ENCODE measurements at places on chromosomes 4 and X.

DNA sequence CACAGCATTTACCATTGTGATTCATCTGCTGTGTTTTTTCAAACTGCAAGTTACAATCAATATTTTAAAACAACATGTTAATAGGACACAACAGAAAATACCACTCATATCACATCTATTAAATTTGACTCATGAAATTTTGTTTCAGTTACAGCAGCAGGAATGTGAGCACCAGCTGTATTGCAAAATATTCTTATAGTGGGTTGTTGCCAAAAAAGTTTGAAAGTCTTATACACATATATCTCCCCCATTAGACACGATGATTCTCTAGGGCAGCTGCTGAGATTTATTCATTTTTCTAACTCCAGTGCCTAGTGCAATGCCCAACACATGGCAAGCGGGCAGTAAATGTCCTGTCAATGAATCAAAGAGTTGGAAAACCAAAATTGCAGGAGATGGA, 26.6 kb upstream of the NKX3-2 start:
- DNase-seq: no peak

DNA sequence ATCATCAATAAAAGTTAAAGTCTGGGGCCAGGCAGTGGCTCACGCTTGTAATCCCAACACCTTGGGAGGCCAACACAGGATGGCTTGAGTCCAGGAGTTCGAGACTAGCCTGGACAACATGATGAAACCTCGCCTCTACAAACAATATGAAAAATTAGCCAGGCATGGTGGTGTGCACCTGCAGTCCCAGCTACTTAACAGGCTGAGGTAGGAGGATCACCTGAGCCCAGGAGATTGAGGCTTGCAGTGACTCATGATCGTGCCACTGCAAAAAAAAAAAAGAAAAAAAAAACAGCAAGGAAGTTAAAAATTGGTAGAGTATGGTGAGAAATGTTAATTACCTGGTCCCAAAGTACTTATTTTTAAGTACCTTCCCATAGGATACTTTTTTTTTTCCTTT, 27.5 kb downstream of the FBXW7 start:
- DNase-seq: no peak

- DNase-seq: no peak
Measured at GRCh38 chr4:76968937-76969336, 19.4 kb downstream of the SEPTIN11 start.

GRCh38 chr4:54726907-54727306, 69.2 kb downstream of the KIT start:
- no peak for DNase-seq

- no peak for DNase-seq
Measured at GRCh38 chr4:169660929-169661328, 40.6 kb downstream of the CLCN3 start.

DNA sequence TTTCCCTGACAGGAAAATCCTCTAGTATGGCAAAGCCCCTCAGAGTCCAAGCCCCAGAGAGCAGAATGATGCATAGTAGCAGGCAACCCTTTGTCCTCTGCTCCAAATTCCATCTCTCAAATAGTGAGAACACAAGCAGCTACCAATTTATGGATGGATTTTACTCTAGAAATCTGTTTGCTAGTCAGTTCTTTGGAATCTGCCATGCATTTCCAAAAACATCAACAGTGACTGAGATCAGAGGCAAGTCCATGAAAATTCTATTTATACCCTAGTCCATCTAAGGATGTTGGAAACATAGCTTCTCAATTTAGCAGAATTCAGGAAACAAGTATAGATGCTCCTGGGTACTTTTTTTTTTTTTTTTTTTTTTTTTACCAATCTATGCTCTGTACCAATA, 10.0 kb upstream of the CC2D2A start:
- no peak for DNase-seq

DNA sequence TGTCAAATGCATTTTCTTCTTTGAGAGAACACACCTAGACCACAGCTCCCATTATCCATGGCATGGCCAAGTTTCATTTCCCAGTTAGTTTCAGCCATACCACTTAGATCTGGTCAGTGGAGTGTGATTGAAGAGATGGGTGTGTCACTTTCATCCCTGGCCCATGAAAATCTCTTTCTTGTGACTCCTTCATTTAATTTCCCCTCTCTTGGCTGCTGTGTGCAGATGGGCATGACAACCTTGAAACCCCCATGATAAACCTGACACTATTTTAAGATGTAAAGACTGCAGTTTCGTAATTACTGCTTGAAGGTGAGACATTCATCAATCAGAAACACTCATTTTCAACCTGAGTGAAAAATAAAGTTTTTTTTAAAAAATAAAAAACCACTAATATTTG, 284.9 kb downstream of the IL15 start:
- no peak for DNase-seq

GRCh38 chr4:184329659-184330400, 112.2 kb upstream of the ENPP6 start:
- no peak for DNase-seq

- DNase-seq: no peak
Measured at GRCh38 chr4:154305616-154306015, 186.0 kb downstream of the DCHS2 start.

- DNase-seq: no peak
Measured at GRCh38 chr4:48300004-48300403, 30.4 kb upstream of the TEC start.

DNA sequence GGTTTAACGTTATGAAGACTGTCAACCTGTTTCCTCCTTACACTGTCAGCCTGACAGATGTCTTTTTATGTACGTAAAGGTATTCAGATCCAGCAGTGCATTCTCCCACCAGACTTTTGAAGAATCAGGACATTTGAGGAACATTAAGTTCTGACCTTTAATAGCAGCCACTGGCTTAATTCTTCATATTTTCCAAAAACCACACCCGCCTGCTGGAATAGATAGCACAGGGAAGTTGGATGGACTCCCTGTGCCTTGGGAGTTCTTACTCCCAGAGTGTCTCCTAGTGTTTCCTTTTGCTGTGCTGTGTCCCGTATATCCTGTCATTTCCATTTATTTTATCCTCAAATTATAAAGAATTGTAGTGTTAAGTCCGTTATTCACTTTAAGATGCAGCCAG, 94.5 kb downstream of the AFF1 start:
- DNase-seq: no peak

DNA sequence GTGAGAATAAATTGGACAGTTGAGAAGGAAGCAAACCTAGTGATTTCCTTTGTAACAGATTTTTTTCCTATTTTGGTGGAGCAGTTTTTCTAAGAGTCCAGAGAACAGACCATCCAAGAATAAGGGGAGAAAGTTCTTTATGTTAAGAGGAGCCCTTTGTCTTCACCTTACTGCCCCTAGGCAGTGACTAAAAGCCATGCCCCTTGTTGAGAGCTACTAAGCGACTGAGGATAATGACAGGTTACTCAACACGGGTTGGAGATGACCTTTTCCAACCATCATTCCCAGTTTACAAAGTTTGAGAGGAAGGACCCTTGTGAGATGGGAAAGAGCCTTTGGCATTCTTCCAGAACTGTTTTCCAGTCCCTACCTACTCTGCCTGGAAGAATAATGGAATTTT, 3.2 kb downstream of the CCDC160 start:
- DNase-seq: no peak

DNA sequence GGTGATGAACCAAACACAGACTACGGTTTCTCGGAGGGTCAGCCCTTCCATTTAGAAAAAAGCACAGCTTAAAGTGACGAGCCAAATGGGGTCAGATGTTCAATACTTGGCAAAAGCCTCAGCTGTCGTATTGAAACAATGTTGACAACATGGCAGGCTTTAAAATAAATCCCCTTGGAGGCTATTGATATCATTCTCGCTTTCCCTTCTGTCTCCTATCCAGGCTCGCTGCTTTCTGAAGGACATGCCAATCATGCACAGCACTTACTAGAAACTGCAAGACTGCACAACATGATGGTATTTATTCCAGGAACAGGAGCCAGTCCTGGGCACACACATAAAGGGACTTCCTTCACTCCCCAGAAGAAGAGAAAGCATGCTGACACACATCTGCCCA, 137.9 kb downstream of the SLC7A11 start:
- DNase-seq: no peak

GRCh38 chr4:68494688-68495087, 47.4 kb downstream of the TMPRSS11E start:
- DNase-seq: no peak

GRCh38 chr4:123412700-123413512, 16.3 kb downstream of the SPRY1 start:
- DNase-seq: no peak

- no peak for DNase-seq
Measured at GRCh38 chr4:71872767-71873415, 89.0 kb upstream of the GC start.

DNA sequence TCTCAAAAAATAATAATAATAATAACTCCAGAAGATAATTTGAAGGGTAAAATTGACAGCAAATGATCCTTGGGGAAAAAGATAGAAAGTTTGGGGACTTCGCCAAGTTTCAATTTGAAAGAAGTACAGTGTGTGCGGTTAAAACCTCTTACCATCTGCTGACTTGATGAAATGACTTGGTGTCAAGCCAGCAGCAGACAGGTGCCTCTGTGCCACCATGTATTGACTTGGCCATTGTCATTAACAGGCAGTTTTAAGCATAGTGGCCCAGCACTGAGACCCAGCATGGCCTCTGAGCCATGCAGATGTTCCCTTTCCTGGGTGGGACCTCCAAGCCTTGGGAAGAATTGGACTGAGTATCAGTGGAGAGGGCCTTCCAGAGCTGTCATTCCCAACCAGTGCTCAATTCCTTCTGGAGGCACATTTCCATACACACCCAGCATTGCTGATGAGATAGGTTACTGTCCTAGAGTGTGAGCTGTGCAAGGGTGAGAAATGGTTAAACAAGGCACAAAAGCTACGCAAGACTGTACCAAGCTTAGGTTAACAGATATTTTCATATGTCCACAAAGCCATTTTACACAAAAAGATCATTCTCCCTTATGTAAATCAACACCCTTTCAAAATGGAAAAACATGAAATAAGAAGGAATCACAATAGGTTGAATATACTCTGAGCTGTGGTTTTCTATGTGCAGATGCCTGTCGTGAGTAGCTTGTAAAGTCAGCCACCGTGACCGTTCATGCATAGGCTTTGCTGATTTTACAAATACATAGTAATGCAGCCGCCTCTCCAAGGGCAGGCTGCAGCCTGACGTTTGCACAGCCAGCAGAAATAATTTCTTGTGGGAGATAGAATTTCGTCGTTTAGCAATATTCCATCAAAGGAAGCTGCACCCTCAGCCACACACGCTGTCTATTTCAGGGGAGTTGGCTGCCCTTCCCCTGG, 59.4 kb upstream of the FBXW7 start:
- DNase-seq: peak; percentile 74

DNA sequence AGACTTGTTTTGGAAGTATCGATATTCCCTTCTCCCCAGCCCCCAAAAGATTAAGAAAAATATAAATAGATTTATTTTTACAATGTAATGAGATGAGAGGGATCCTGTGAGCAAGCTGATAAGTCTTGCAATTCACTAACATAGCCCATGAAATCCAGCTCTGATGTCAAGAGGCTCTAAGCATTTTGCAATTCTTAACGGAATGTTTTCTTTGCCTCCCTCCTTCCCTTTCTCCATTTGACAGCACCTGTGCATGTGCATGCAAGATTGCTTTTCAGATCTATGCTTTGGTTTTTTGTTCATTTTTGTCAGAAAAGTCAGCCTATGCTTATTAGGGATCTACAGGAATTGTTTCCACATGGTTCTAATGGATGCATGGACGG, 169.9 kb downstream of the SLIT2 start:
- DNase-seq: no peak

DNA sequence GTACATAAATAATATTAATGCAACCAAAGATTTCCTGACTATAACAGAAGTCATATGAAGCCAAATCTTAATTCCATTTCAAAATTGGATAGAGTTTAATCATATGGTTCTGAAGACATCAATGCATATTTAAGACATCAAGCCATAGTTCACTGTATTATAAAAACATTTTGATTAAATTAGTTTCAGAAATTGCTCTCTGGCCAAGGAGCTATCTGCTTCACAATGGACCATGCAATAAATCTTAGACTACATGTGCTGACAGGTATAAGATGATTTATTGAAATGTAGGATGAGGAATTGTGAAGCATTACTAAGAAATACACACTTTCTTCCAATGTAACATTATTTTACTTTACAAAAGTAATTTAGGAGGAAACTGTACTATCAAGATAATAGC, 81.6 kb downstream of the MID1 start:
- DNase-seq: no peak
